Camera-type eye (tissue), 1 donor: ENCODE measurements at places on chromosomes 7 and 10. TPM values are rescaled to one million over a fixed set of nuclear protein-coding genes. Genes with fewer than 3 reads are reported as not detected.

Gene COL28A1
- 5.5 TPM for total RNA-seq

Gene OIT3
- total RNA-seq, result 1.6 TPM

Gene OR2A1
- total RNA-seq, result 0.44 TPM

Gene SORCS1
- total RNA-seq, result 66.1 TPM

Gene SEMA3C
- total RNA-seq, result 288 TPM

Gene LEP
- total RNA-seq, result not detected

Gene ERVW-1
- total RNA-seq, result not detected

Gene TDRD1
- 0.38 TPM for total RNA-seq

Gene FAM25A
- total RNA-seq, result not detected

Gene INHBA
- 8.8 TPM for total RNA-seq

Gene PDE6C
- total RNA-seq, result 4.2 TPM

Gene ZNF488
- total RNA-seq, result 7.5 TPM

Gene MEOX2
- 19.1 TPM for total RNA-seq

Gene PAX4
- total RNA-seq, result not detected

Gene ANKRD1
- 5.3 TPM for total RNA-seq

Gene SYT15
- total RNA-seq, result 2.5 TPM

Gene ATOH7
- 11.4 TPM for total RNA-seq

Gene MYO3A
- total RNA-seq, result 10.5 TPM

Gene MTURN
- 103 TPM for total RNA-seq

Gene NET1
- total RNA-seq, result 127 TPM

Gene WEE2
- total RNA-seq, result 0.27 TPM

Gene GNG11
- total RNA-seq, result 17.9 TPM

Gene GHRHR
- total RNA-seq, result not detected

Gene ECHDC3
- 15.7 TPM for total RNA-seq

Gene FBXL13
- total RNA-seq, result 10.0 TPM

Gene DNAJC12
- total RNA-seq, result 7.9 TPM

Gene SLC18A3
- total RNA-seq, result 1.3 TPM

Gene TMEM229A
- 1.9 TPM for total RNA-seq

Gene FAM13C
- total RNA-seq, result 39.7 TPM

Gene SFXN4
- 12.5 TPM for total RNA-seq

Gene ASIC3
- 4.4 TPM for total RNA-seq

Gene UCMA
- total RNA-seq, result not detected

Gene ADCY1
- 43.0 TPM for total RNA-seq

Gene CALML5
- total RNA-seq, result 3.3 TPM

Gene PNLIPRP1
- not detected for total RNA-seq

Gene CHCHD3
- 78.0 TPM for total RNA-seq

Gene CAV1
- 98.6 TPM for total RNA-seq

Gene OR2A7
- total RNA-seq, result 5.7 TPM

Gene LIPJ
- 0.22 TPM for total RNA-seq

Gene PCLO
- total RNA-seq, result 34.6 TPM

Gene STK32C
- 7.9 TPM for total RNA-seq

Gene PON3
- 1.4 TPM for total RNA-seq

Gene ALOX5
- 8.1 TPM for total RNA-seq

Gene AMPH
- total RNA-seq, result 62.7 TPM

Gene KEL
- 5.1 TPM for total RNA-seq

Gene OPN4
- not detected for total RNA-seq
